Fibroblast of the aortic adventitia (primary cell): ENCODE measurements at places on chromosomes 4 and X. TPM values are rescaled to one million over a fixed set of nuclear protein-coding genes. Genes with fewer than 3 reads are reported as not detected.

DNA sequence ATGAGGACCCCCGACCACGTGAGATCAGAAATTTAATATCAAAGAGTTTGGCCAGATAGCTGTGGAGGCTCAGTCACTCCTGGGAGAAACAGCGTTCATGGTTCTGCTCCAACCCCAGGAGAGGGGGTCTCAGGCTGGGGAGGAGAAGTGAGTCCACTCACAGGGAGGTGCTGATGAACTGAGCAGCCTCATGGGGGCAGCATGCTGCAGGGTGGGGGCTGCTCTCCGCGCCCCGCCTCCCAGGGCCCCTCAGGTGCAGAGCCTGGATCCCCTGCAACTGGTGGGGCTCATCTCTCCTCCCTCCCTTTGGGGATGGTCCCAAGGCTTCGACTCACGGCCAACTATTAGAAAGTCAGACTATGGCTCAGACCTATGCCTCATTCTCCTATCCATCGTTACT lies 26.6 kb upstream of the C4orf50 start:
- DNase-seq, result no peak

DNA sequence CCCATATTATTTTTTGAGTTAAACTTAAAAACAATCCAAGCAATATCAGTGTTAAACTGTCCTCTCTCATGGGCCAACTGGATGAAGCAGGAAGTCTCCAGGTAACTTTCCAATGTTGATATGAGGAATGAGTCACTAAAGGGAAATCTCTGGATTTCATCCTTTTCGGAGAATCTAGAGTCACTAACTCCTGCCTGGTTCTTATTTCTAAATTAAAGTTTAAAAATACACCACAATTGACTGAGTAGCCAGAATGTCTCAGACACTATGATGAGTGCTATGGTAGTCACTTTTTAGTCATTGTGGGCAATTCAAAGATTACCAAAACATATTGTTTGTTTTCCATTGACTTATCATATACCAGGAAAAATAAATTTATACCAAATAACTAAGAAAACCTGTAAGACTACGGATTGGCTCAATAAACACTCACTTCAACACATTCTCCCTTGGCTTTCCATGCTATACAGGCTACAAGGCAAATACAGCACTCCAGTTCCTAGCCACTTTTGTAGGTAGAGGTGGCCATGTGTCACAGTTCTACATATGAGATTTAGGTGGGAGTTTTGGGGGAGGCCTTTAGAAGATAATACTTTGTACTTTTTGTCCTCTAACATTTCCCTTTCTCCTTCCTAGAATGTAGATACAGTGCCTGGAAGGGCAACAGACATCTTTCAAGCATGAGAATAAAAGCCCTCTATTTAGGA lies 8.6 kb downstream of the SLC9B2 start:
- DNase-seq, result no peak

- no peak for DNase-seq
Observed at GRCh38 chr4:134174271-134174670, 27.3 kb downstream of the PABPC4L start.

Gene EGF
- total RNA-seq, result 0.09 and 1.1 TPM in 2 replicates

Gene RASSF6
- total RNA-seq, result not detected in 2 replicates

DNA sequence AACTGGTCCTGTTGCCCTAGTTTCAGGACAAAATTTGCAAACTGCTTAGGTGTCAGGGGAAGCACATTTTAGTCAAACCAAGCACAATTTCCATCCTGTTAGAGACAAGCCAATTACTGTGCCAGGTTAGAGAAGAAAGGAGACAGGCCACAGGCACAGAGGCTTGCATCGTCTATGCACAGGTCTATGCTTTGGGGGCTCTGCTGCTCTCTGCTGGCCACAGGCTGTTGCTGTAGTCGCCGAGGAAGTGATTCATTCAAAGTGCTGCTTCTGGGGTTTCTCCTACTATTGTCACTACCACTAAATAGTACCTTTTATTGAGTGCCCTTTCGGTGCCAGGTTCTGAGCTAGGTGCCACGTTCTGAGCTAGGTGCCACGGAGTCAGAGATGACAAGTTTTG lies 45.5 kb downstream of the VGLL1 start:
- peak; percentile 56 for DNase-seq

DNA sequence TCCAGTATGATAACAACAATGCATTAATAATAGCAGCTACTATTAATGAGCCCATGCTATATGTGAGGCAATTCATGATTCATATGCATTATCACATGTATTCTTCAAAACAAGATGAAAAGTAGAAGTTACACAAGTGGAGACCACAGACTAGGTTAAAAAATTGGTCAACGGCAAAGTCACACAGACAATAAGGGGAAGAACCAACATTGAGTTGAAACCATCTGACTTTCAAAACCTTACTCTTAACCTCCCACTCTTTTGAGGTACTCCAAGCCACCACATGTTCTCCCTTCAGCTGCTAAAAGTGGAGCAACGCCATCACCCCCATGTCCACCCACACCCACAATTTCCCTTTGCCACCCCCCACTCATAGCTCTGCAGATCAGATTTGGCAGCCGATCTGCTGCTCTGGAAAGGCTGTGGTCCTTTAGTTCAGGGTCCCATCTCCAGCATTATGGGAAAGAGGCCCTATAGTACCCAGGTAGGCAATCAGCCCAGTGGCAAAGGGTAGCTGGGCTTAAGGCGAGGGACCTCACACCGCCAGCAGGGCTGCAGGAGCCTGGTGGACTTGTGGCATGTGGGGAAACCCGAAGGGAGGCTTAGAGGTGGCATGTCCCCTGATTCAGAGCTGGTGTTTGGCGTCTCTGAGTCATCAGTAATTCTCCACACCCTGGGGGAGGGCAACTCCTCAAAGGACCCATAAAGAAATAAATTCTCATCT lies 33.5 kb upstream of the CYBB start:
- no peak for DNase-seq

GRCh38 chr4:23117826-23118225 lies 425.1 kb downstream of the GBA3 start:
- no peak for DNase-seq

Gene KIAA1210
- total RNA-seq, result not detected in 2 replicates

DNA sequence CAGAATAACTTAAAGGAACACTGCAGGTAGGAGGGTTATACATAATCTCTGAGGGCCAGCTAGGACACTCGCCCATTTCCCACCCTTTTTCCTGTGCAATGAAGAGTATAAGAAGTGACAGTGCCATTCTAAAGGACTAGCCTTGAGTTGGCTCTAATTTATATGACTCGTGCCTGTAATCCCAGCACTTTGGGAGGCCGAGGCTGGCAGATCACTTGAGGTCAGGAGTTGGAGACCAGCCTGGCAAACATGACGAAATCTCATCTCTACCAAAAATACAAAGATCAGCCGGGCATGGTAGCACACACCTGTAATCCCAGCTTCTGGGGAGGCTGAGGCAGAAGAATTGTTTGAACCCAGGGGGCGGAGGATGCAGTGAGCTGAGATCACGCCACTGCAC lies 4.4 kb downstream of the TBC1D1 start:
- no peak for DNase-seq

GRCh38 chr4:185534866-185535611 lies at the start of gene PDLIM3:
Gene PDLIM3 (minus strand): TSS chr4:185535507. CDS start chr4:185535434, 73 bp downstream.
- no peak for DNase-seq

GRCh38 chrX:40938423-40938822 lies 146.8 kb upstream of the USP9X start:
- no peak for DNase-seq

DNA sequence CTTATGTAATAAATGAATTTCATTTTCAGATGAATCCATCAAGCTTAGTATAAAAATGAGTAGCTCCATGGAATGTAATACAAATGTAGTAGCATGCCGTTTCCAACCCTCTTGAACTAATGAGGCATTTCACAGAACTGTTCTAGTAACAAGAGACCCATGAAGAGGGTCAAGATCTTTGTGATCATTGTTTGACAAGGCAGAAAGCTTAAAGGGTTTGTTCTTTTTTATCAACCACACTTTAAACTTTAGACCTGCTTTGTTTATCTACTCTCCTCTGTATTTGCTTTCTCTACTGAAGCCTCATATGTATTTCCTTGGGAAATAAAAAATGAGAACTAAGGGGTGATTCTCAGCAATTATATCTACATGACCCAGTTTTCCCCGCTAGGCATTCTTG lies 513.9 kb downstream of the ARAP2 start:
- no peak for DNase-seq

DNA sequence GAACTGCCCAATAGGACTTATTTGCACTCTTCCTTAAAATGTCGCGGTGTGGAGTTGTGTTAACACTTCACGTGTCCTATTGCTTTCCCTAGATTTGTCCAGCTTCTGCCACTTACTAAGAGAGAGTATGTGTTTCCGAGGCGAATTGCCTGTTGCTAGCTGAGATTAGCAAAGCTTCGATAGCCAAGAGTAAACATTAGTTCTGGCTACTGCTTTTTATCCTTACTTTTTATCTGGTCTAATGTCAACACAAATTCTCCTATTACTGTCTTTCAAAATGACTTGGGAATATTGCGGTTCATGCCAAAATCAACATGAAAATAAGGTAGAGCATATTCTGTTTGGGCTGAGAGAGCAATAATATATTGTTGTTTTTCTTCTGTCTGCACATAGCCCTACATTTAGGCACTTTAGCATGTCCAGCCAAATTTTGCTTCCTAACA lies 90.4 kb upstream of the VEGFC start:
- DNase-seq, result peak; percentile 17
